Skeletal muscle cell (primary cell): ENCODE measurements at places on chromosomes 6 and 20.

- DNase-seq = no peak
These were observed 5.6 kb downstream of the ABHD16A start for GRCh38 chr6:31697555-31697954.

DNA sequence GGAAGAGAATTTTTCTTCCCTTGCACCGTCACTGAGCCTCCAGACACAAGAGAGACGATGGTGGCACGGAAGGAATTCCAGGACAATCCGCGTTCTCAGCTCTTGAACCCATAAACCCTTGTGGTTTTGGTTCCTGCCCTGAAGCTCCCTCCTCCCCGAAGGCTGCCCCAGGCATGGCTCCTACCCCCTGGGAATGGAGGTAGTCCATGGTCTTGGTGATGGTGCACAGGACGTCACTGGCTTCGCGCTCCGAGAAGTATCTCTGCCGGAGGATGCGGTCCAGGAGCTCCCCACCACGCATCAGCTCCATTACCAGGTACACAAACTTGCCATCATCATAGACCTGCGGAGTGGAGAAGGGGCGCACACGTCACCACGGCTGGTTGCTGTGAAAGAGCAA lies 47.5 kb upstream of the MPC1 start:
- no peak for DNase-seq

DNA sequence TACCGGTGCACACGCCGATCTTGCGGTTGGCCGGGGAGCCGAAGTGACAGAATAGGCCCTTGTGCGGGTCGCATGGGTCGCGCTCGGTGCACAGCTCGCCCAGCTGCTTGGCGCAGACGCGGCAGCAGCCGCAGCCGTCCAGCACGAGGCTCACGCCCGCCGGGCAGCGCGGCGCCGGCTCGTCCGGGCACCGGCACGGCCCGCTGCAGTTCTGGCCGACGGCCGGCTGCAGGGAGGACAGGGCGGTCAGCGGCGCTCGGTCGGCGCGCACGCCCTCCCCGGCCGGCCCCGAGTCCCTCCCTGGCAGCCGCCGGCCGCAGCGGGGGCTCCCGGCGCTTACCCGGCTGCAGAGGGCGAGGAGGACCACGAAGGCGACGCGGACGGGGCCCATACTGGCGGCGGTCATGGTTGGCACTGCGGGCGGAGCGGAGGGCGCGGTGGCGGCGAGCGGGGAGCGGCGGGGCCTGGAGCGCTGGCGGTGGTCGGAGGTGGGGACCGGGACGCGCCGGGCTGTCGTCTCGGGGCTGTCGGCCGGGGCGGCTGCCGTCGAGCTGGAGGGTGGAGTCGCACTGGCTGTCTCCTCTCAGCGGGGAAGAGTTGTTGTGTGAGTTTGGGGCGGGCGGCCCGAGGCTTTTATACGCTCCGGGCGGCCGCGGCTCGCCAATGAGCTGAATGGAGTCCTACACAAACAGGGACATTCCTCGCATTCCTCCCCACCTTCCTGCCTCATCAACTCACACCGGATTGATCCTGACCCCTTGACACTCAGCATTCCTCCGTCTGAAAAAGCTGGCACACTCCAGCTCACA lies at the start of gene CCN2:
Gene CCN2 (minus strand): TSS at position 606 of the 809 bp plus-strand sequence. CDS start 200 bp downstream, at position 406.
- peak; percentile 97 for DNase-seq

- no peak for DNase-seq
These were observed at the start of gene STK35 for GRCh38 chr20:2101057-2101864. Gene STK35, plus strand, starts transcription at chr20:2101827. Its CDS starts 55 bp downstream, at chr20:2101882.

- no peak for DNase-seq
These were observed 194.3 kb upstream of the MARCKS start for GRCh38 chr6:113662688-113663333.

DNA sequence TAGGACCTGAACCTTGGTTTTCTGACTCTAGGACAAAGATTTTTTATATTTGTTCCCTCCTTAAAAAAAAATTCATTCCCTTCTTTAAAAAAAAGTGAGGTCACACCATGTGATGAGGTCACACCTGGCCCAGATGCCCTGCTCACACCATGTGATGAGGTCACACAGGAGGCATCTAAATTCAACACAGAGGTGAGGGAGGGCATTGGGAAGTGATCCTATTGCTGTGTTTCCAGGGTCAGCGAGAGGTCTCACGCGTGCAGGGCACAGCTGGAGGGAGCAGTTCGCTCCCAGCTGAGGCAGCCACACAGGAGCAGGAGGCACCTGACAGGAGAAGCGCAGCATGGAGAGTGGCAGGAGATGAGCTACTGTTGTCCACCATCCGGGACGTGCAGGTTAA lies 92.5 kb downstream of the SLC22A23 start:
- DNase-seq = no peak

- DNase-seq = no peak
These were observed 117.6 kb downstream of the LY86 start for GRCh38 chr6:6705915-6706675.

DNA sequence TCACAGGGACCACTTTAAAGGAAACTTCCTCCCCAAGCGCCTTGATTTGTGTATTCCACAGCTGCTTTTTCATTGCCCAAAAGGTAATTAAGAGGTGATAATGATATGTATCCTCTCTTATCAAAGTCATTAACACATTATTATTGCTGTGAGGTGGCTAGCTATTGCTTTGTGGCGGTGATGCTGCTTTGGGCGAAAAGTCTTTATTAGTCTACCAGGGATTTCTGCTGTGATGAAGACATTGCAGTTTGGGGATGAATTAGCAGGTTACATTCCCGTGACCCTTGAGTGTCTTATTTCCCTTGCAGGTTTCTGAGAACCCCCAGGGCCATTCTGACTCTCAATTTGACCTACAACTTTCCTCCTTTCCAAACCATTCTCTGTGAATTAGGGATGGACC lies 143.4 kb upstream of the SOX4 start:
- DNase-seq = no peak

- no peak for DNase-seq
These were observed 75.5 kb downstream of the TBC1D7 start for GRCh38 chr6:13252790-13253189.

DNA sequence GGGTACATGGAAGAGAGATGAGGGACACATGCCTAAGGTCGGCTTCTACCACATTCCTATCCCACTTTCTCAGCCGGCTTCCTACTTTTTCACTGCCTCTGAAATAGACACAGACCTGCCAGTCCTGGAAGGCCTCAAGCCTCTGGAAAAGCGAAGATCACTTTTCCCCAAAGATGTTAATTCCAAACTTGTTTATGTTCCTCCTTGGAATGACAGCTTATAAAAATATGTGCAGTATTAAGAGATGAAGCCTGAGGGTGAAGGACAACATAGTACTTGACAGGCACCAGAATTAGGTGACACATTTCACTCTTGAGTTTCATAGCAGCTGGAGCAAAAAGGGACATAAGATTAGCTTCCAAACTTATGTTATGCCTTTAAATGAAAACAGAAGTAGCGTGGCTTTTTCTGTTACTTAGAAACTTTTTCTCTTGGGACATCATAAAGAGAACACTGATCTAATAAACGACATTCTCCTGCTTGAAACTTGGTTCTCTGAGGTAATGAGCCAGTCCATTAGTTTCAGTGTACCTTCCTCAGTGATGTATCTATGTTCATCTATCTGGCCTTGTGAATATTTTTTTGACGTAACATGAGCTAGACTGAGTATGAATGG lies 25.3 kb downstream of the FOXO3 start:
- no peak for DNase-seq

DNA sequence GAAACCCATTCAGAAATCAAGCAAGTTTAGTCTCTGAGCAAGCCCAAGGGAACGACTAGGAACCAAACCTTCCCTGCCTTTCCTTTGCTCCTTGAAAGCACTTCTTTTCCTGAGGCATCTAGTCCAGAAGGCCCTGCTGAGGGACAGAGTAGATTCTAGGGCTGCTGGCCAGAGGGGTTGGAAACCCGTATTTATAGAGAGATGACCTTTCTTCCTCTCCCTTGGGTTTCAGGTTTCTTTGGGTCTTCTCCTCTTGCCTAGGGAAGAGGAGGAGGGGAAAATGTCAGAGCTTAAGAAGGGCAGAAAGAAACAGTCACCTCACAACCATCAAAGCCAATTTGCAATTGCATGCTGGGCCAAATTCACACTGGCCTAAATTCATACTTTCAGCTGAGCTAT lies 5.8 kb downstream of the APOBEC2 start:
- no peak for DNase-seq

- peak; percentile 91 for DNase-seq
These were observed 828 bp upstream of the DSTN start for GRCh38 chr20:17568972-17569521.

GRCh38 chr6:14009431-14009830 lies 84.7 kb downstream of the RNF182 start:
- DNase-seq = no peak

DNA sequence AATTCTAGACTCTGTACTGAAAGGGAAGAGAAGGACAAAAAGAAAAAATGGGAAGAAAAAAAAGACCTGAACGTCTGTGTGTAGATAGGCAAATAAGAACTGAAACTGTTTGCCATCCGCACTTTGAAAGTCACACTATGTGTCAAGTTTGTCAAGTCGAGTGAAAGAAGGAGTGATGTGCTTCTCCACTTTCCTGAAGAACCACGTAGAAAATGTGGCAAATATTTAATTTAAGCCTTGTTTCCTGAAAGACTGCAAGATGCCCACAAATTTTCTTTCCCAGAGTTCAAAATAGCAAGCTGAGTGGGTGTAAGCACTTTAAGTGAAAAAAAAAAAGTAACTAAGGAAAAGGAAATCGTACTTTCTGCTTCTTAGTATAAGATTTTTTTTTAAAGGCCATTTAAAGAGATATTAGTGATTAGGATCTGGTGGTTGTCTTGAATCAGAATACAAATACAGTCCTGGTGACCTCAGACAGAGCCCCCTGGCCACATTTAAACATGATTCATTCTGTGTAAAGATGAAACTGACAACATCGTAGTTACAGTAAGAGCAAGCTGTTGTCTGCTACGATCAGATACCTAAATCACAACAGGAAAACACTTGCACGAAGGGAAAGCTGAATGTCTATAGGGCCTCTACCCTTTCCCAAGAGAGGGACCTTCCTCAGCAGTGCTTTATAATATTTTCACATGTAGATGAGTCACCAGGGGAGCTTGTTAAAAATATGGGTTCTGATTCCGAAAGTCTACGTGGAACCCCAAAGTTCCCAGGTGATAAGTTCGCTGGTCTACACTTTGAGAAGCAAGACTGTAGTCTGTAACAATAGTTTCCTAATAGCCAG lies 102.3 kb downstream of the HIVEP2 start:
- DNase-seq = no peak

- no peak for DNase-seq
These were observed 47.8 kb upstream of the ARMC2 start for GRCh38 chr6:108800427-108800864.

GRCh38 chr6:32117461-32117860 lies 8.3 kb upstream of the TNXB start:
- no peak for DNase-seq

GRCh38 chr20:34269996-34270627 lies 28.9 kb downstream of the ASIP start:
- peak; percentile 68 for DNase-seq

DNA sequence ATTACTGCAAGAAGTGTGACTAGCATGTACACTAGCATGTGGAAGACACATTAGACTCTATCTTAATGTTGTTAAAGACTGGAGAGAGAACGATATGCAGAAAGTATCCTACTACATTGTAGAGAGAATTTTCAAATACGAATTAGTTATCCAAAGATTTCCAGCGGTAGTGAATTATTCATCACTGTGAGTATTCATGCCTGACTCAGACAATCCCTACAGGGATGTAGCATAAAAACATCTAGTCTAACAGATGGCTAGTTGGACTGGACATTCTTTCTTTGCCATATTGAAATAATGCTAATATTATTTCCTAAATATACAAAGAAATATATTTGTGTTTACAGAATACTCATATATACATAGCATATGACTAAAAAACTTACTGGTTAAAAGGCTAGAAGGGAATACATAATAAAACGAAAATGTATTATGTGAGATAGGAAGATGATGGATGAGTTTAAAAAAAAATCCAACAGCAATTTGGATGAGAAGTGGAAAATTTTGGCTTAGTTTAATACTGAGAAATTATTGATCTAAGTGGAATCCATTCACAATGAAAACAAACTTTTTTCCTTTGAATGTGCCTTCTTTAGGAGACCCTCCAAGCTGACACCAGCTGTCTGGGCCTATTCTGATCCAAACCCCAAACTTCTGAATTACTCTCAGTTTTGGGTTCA lies 580.7 kb downstream of the RFPL4B start:
- no peak for DNase-seq

- no peak for DNase-seq
These were observed 9.4 kb downstream of the OR12D1 start for GRCh38 chr6:29424168-29424567.

DNA sequence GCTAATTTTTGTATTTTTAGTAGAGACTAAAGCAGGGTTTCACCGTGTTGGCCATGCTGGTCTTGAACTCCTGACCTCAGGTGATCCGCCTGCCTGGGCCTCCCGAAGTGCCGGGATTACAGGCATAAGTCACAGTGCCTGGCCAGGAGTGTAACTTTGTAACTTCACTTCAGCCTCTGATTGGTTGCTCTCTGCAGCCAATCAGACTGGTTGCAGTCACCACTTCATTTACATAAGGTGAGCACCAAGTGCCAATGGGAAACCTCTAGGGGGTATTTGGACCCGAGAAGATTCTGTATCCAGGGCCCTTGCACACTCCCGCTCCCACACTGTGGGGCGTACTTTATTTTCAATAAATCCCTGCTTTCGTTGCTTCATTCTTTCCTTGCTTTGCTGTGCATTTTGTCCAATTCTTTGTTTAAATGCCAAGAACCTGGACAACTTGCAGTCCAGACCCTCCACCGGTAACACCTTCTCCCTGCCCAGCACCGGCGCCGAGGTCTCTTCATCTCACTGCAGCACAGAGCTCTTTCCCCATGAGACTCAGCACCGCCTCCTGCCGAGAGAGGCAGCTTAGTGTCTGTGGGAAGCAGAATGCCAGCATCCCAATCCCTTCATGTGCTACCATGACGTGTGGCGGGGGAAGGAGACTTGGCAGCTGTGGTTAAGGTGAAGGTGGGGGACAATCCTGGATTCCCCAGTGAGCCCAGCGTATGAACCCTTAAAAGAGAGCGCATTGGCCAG lies 14.0 kb upstream of the MRGBP start:
- no peak for DNase-seq

GRCh38 chr6:55046869-55047422 lies 127.4 kb upstream of the HCRTR2 start:
- no peak for DNase-seq

DNA sequence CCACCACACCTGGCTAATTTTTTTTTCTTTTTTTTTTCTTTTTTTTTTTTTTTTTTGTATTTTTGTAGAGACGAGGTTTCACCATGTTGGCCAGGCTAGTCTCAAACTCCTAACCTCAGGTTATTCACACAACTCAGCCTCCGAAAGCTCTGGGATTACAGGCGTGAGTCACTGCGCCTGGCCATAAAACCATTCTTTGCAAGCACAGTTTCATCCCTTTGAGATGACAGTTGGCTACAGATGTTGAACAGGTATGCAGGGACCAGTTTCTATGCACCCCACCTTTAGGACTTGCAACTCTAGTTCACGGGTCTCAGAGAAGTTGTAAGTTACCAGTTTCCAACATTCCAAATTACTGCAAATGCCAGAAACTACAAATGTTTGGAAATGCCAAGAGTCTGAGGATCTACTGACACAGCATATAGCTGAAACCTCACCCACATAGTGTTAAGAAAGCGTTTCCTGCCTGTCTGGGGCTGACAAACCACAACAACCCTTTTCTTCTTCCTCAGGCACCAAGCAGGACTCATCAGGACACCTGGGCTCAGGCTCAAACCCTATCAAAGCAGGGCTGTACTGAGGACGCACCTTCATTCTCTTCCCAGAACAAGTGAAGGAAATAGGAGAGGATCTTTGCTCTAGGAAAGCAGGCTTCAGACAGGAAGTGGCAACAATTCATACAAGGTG lies 22.9 kb downstream of the ARHGAP18 start:
- no peak for DNase-seq
